ENCODE measurements at places on chromosomes 4 and X.

GRCh38 chrX:120562569-120562926, 1.8 kb upstream of the CUL4B start:
- H3K4me3 ChIP-seq, result peak overlapping the region; percentile 83
- H3K27ac ChIP-seq, result no peak overlapping the region
- peaks cover 3% of the 10 kb centered on the region for H3K4me1 ChIP-seq
- H3K36me3 ChIP-seq, result no peaks in the 10 kb centered on the region

DNA sequence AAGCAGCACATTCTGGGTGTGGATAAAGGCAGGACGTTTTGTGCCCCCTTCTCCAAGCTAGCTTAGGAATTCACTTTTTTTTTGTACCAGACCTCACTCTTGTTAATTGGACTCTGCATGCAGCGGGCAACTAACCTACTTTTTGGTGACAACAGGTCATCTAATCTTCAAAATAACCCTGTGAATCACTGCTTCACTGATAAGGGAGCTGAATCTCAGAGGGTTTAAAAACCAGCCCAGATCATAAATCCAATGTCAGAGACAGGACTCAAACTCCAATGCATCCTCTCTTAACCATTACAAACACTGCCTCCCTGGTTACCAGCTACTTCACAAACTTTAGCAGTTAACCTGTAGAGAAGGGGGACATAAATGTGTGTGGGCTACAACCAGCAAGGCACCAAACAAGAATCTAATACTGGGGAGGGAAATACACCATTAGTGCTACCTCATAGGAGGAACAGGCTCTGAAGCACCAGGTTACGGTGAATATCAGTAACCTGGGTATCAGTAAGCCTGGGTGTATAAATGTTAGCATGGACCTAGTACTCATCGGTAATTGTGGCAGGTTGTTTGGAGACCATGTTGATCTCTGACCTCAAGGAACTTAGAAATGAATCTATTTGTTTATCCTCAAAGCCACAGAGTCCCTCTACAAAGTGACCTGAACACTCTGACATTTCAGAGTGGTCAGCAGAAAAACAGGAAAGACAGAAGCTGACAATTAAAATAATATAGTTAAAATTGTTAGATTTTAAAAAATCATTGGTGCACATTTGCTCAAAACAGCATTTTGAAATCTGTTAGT, 2.6 kb downstream of the TIFA start:
- no peak overlapping the region for H3K4me3 ChIP-seq
- no peaks in the 10 kb centered on the region for H3K36me3 ChIP-seq
- no peaks in the 10 kb centered on the region for H3K27me3 ChIP-seq
- DNase-seq, result no peak
- H3K27ac ChIP-seq, result no peak overlapping the region

DNA sequence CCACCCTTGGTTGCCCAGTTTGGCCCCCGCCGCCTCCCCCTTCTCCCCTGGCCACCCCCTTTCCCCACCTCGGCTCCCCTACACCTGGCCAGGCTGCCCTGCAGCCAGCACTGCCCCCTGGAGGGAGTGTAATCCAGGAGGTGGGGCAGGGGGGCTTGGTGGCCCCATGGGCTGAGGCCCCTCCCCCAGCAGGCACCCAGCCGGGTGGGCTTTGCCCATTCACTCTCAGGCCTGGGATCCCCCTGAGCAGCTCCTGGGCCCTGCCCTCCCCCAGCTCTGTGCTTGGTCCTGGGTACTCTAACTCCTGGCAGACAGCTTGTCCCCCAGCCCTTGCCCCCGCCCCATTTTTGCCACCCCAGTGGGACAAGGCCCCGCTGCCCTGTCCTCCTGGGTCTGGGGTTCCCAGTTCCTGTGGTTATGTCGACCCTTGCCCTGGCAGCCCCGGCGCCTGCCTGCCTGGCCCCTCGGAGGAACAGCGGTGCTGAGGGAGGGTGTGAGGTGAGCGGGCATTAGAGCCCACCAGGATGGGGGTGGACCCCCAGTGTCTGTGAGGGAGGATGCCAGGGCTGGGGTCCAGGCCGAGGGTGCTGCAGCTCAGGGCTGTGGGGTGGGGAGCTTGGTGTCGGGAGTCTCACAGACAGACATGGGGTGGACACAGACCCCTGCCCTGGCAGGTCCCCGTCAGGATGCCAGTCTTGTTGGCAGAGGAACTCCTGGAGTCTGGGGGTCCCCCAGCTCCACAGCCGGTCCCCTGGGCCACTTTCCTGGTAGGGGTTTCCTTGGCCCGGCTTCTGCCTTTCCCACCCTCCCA, 10.2 kb downstream of the NAT8L start:
- no peak for DNase-seq
- peaks cover 14% of the 10 kb centered on the region for H3K4me1 ChIP-seq
- no peaks in the 10 kb centered on the region for H3K36me3 ChIP-seq
- H3K4me3 ChIP-seq, result no peak overlapping the region
- H3K27ac ChIP-seq, result no peak overlapping the region

DNA sequence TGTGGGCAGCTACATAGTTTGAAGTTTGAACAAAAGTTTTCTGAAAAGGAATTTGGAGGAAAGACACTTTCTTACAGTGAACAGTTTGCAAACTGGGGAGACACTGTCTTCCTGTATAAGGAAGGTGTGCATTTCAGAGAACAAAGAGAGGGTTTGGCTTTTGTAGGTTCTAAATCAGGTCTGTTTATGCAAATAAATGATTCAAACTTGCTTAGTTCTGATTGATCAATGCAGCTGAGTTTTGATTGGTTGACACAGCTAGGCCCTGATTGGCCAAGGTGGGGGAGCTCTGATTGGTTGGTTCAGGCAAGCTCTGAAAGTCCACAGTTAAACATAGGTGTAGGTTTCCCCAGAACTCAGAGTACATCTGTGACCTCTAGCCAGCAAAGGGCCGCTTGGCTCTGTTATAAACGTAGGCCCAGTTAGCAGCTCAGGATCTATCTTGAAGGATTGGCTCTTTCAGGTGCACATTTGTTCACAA, 63.0 kb upstream of the ENPP6 start:
- no peak overlapping the region for H3K27ac ChIP-seq
- DNase-seq, result no peak
- no peaks in the 10 kb centered on the region for H3K36me3 ChIP-seq
- no peaks in the 10 kb centered on the region for H3K27me3 ChIP-seq
- no peak overlapping the region for H3K4me3 ChIP-seq

GRCh38 chr4:1928356-1929239, 57.4 kb downstream of the NSD2 start:
- H3K27me3 ChIP-seq, result no peaks in the 10 kb centered on the region
- no peak overlapping the region for H3K27ac ChIP-seq
- H3K4me3 ChIP-seq, result no peak overlapping the region
- peaks cover 9% of the 10 kb centered on the region for H3K4me1 ChIP-seq

DNA sequence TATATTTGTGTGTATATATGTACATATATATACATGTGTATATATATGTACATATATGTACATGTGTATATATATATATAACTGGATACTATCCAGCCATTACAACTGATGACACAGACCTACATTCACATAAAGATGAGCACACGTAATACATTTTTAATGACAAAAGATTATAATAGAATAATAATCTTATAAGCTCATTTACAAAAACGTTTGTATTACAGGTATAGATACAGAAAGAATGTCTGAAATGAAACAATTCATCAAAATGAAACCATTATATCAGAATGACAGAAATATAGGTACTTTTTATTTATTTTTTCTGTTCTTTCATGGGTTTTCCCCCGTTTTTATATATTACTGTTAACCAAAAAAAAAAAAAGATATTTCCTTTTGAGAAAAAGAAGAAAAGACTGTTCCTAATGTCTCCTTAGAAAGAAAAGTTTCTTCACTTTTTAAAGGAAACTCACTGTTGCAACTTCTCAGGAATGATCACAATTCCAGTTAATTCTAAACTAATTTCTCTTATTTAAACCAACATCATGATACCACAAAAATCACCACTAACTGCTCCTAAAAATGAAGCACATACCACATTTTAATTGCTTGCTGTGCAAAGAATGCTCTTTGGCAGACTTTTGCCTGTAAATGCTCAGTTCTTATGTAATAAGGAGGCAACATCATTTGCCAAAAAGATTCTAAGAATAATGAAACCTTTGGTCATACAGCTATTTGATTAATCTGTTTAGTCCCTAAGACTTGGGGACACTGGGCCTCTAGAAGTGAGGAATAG, 18.9 kb downstream of the LEF1 start:
- H3K27me3 ChIP-seq, result no peaks in the 10 kb centered on the region
- DNase-seq, result no peak
- peak overlapping the region; percentile 68 for H3K27ac ChIP-seq

DNA sequence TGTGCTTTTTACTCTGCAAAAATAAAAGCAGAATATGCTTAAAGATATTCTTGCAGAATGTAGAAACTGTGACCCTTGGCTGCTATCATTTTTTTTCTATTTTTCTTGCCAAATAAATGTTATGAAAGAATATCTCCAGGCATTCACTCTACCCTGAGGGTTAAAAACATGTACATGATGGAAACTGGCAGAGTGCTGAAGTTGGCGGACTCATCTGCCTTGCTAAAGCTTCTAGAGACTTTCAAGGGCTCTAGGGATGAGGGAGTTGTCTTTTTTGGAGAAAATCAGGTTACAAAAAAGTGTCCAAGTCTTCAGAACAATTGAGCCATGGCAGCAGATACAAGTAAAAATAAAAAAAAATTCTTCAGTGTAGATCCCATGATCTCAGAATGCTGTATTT, 40.5 kb upstream of the NRK start:
- H3K4me1 ChIP-seq, result no peaks in the 10 kb centered on the region
- peaks cover 5% of the 10 kb centered on the region for H3K27me3 ChIP-seq
- no peaks in the 10 kb centered on the region for H3K36me3 ChIP-seq
- no peak overlapping the region for H3K4me3 ChIP-seq
- no peak overlapping the region for H3K27ac ChIP-seq
- DNase-seq, result no peak

GRCh38 chrX:153628665-153629064, 18.3 kb upstream of the DUSP9 start:
- peaks cover 24% of the 10 kb centered on the region for H3K4me1 ChIP-seq
- no peak overlapping the region for H3K27ac ChIP-seq
- DNase-seq, result no peak
- H3K4me3 ChIP-seq, result no peak overlapping the region
- H3K36me3 ChIP-seq, result no peaks in the 10 kb centered on the region

DNA sequence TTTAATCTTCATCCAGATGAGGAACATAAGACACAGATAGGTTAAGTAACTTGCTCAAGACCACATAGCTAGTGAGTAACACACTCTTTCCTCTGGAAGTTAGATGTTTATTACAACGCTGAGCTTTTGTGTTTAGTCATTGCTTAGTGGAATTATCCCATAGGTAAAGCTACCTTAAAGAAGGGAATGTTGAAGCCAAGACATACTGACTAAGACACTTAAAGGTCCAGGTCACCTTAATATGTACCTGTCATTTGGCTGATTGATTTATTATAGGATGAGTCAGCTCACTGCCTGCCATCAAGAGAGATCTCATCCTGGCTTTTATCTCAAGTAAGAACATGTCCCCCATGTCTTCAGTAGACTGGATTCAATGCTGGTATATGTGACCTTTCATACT, 53.4 kb downstream of the KDR start:
- no peak overlapping the region for H3K4me3 ChIP-seq
- DNase-seq, result no peak
- no peaks in the 10 kb centered on the region for H3K27me3 ChIP-seq
- no peak overlapping the region for H3K27ac ChIP-seq
- no peaks in the 10 kb centered on the region for H3K36me3 ChIP-seq

Measured in mesenchymal stem cell (in vitro differentiated cells and primary cell).